ENCODE measurements at places on chromosomes 5 and 9.

DNA sequence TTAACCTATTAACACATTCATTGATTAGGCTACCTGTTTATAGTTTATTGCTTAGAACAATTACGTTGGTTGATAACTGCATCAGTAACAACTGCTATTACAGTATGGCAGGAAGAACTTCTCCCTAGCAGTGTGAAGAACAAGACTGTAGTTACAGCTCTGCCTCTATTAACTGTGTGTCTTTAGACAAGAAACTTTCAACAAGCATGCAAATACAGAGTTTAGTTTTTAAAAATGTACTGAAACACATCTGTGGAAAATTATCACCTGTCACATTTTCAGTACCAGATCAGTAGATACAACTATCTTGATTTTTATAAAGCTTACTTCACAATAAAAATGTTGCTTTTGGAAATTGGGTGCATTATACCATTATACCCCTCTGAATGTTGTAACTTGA lies 22.2 kb downstream of the ELL2 start:
- DNase-seq: no peak

GRCh38 chr5:127608077-127608660 lies 40.7 kb upstream of the CTXN3 start:
- DNase-seq: no peak

DNA sequence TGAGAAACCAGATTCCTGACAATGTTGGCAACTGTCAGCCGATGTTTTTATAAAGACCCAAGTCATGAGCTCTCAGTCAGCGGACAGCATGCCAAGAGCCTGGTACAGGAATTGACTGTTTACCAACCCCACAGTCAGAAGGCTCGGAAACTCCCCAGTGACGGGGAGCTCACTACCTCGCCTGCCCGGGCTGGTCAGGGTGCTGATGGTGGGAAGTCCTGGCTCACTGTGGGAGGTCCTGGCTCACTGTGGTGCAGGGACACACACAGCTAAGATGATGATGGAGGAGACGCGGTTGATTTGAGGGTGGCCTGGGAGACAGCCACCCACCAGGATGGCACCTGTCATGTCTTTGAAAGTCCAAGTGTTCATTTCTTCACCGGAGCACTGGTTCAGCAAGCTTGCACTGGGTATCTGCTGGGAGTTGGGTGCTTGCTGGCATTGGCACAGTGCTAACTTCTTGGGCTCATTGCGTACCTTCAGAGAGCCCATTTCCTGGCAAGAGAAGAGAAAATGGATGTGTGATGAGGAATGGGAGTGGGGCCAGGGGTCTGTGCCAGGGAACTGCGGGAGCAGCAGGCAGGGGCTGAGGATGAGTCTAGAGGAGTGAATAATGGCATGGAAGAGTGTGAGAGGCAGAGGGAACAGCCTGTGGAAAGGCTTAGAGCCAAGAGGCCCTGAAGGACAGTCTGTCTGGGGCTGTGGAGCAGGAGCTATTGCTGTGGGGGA lies 15.3 kb downstream of the ASS1 start:
- no peak for DNase-seq

DNA sequence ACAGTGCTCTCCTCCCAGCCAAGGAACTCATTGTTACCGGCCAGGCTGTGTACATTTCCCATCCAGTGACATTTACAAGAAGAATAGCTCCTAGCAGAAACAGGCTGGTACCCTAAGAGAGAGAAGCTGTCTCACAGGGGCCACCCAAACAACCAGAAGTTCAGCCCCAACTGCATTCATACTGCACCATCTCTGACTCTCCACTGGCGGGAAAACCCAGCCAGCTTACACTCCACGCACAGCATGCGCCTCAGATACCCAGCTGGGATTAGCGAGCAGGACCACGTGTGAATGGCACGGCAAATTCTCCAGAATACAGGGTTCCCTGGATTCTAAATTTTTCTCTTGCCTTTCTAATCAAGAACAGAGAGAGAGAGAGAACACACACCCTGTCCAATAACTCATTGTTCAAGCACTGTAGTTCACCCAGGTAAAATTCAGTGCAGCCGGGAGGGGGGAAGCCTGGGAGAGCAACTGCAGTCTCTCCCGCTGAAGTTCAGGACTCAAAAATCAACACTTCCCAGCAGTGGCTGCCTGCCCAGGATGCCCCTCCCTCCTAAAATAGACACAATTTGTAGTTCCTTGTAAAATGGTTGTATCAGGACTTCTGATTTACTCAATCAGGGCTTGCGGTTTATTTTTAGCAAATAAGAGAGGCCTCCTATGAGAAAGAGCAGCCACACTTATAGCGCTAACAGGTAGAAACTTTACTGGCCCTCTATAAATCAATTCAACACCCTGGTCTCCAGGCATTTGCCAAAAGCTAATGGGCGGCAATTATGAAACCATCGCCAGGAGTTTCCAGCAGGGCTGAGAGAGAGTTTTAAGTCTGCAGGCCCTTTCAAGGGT lies 2.2 kb downstream of the COL23A1 start:
- no peak for DNase-seq

- no peak for DNase-seq
Observed at GRCh38 chr9:137074657-137075274, 2.6 kb upstream of the UAP1L1 start.

GRCh38 chr9:33703430-33704102 lies 91.8 kb upstream of the PRSS3 start:
- DNase-seq: no peak

- no peak for DNase-seq
Observed at GRCh38 chr9:108621991-108622855, 233.6 kb downstream of the ACTL7B start.

- DNase-seq: no peak
Observed at GRCh38 chr9:68919661-68920060, 94.3 kb downstream of the PRKACG start.

DNA sequence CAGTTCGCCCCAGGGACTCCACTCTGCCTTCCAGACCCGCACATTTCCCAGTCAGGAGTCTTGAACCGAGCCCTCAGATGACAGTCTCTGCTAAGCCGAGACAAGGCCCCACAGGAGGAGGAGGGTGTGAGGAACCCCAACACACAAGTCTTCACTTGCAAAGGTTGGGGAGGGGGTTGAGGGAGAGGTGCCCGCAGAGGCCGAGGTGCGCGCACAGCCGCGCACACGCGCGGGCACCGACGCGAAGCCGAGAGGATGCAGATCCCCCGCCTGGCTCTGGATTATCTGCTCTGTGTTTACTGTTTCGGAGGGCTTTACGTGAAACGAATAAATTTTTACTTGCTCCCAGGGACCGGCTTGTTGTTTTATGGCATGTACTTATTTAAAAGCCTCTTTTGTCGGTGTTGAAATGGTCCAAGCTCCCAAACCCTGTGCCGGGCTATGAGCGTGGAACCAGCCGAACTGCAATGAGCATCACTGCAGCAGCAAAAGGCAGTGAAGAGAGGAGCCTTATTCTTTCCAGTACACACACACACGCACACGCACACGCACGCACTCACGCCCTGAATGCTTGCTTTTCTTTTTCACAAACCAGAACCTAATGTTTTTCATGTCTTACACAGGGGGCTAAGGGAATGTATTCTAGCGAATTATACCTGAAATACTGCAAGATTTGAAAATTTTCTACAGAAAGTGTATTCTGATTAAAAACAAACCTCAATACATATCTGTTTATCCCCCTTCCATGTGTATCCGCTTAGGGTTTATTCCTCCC lies 297.7 kb downstream of the PARP8 start:
- DNase-seq: no peak

- DNase-seq: no peak
Observed at GRCh38 chr5:67042176-67043003, 154.2 kb downstream of the CD180 start.

DNA sequence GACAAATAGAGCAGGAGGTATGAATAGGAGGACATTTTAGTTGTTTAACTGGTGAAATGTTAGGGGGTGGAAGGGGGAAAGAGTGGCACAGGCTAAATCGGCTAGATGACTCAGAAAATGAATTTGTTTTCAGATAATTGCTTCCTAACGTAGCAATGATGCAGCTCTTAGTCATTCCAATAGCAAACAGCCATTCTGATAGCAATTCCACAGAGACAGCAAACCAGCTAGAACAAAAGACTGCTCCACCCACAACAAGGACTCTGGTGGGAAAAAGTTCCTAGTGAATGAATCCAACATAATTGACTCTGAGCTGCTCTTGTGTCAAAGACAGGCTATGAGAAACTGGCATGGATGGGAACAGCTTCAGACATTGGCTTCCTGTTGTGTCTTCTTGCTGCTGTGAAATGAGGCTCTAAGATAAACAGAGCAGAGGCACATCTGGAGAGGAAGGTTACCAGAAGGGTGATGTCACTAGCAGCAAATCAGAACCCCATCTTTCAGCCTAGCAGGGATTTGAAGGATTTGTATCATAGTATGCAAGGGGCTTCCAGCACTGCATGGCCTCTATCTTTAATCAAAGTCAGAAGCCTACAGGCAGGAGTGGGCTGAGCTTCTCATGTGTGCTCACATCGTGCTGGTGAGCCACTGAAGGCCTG lies 28.1 kb upstream of the F2RL1 start:
- DNase-seq: no peak

- DNase-seq: peak; percentile 3
Observed at GRCh38 chr9:74645007-74645639, 148.0 kb downstream of the RORB start.

- DNase-seq: no peak
Observed at GRCh38 chr5:19322716-19323485, 665.1 kb downstream of the CDH18 start.

- DNase-seq: no peak
Observed at GRCh38 chr9:119853126-119853525, 483.9 kb upstream of the BRINP1 start.

DNA sequence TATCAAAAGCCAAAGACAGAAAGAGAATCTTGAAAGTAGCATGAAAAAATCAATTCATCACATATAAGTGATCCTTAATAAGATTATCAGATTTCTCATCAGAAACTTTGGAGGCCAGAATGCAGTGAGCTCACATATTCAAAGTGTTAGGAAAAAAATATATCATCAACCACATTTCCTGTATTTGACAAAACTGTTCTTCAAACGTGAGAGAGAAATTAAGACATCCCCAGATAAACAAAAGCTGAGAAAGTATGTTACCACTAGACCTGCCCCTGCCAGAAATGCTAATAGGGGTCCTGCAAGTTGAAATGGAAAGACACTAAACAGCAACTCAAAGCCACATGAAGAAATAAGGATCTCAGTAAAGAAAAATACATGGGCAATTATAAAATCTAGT lies 29.9 kb downstream of the HACD4 start:
- DNase-seq: no peak

DNA sequence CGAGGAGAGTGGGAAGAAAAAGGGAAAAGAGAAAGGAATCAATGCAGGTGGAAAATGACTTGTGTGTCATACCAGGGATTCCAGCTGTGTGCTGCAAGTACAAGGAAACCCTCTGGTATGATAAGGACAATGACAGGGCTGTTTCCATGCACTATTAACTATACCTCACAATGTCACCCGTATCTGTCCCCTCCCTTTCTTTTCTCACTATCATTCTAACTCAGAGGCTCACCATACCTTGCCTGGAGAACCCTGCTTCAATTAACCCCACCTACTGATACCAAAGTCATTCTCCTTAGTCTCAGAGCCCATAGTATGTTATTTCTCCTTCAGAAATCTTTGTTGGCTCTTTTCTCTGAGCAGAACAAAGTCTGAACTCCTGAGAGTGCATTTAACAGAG lies 236.2 kb upstream of the NREP start:
- no peak for DNase-seq

GRCh38 chr5:113068559-113068958 lies 92.0 kb downstream of the DCP2 start:
- DNase-seq: no peak

- no peak for DNase-seq
Observed at GRCh38 chr9:130629443-130630070, 34.8 kb upstream of the PRDM12 start.

DNA sequence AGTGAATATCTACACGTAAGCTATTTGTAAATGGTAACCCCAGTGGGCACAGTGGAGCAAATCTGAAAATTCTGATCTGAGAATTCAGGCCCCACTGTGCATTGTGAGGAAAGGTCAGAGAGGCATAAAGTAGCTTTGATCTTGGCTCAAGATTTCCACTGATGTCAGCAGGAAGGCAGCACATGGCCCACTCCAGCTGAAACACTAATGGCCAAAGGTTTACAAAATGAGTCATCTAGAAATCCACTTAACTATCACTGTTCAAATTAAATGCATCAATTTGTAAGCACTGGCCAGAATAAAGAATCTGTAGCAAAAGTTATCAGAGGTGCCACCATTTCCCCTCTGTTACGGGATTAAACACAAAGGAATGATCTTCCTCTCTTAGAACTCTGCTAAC lies 191.6 kb downstream of the C9orf152 start:
- DNase-seq: no peak

- DNase-seq: no peak
Observed at GRCh38 chr5:170334626-170335025, 37.0 kb upstream of the LCP2 start.

DNA sequence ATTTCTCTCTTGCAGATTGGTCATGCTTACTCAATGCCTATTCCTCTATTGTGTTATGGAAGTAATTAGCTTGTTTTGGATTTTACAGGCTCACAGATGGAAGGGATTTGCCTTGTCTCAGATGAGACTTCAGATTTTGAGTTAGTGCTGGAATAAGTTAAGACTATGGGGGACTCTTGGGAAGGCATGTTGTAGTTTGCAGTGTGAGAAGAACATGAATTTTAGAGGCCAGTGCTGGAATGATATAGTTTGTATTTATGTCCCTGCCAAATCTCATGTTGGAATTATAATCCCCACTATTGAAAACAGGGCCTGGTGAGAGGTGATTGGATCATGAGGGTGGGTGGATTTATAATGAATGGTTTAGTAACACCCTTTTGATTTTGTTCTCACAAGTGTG lies 6.1 kb upstream of the TUSC1 start:
- no peak for DNase-seq

- DNase-seq: no peak
Observed at GRCh38 chr9:13715430-13715829, 435.9 kb upstream of the MPDZ start.

DNA sequence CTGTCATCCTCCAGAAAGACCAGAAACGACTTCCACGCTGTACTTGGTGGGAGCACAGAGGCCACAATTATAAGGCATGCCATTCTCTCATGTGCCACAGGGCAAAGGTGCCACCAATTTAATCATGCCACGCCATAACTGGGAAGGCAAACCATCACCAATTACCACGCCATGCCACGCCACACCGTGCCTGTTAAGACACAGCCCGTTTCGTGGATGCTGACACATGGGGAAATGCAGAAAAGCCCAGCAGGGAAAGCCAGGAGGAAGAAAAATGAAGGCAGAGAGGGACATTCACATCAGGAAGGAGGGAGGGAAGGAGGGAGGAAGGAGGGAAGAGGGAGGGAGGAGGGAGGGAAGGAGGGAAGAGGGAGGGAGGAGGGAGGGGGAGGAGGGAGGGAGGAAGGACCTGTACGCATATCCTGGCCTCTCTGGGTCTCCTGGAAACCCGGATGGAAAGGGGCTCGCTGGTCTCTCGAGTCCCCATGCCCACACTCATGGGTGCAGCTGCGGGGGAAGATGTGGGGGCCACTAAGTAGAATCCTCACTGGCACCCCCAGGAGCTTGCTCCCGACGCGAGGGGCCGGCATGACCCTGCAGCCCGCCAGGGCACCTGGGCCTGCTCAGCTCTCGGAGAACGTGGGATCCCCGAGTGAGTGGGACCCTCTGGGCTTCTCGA lies 61.7 kb upstream of the UBAC1 start:
- DNase-seq: no peak

Measured in NCI-H526 treated with DMSO at 0.1 percent for 48 hours (cell line).